B cell (primary cell): ENCODE measurements at places on chromosomes 4 and X.

GRCh38 chrX:87468941-87469340 is 48.7 kb upstream of the KLHL4 start:
- no peaks in the 10 kb centered on the region for H3K4me1 ChIP-seq
- no peak overlapping the region for H3K27ac ChIP-seq
- DNase-seq, result no peak
- no peaks in the 10 kb centered on the region for H3K27me3 ChIP-seq
- H3K36me3 ChIP-seq, result no peaks in the 10 kb centered on the region

GRCh38 chr4:147110473-147111367 is 165.1 kb upstream of the TTC29 start:
- no peak for DNase-seq
- no peak overlapping the region for H3K27ac ChIP-seq
- H3K36me3 ChIP-seq, result no peaks in the 10 kb centered on the region
- H3K4me3 ChIP-seq, result no peak overlapping the region
- no peaks in the 10 kb centered on the region for H3K4me1 ChIP-seq

- H3K4me3 ChIP-seq, result no peak overlapping the region
- no peak overlapping the region for H3K27ac ChIP-seq
- DNase-seq, result no peak
- H3K36me3 ChIP-seq, result peaks cover 19% of the 10 kb centered on the region
- H3K27me3 ChIP-seq, result no peaks in the 10 kb centered on the region
These were observed 9.0 kb downstream of the ARAP2 start for GRCh38 chr4:36235306-36235705.

DNA sequence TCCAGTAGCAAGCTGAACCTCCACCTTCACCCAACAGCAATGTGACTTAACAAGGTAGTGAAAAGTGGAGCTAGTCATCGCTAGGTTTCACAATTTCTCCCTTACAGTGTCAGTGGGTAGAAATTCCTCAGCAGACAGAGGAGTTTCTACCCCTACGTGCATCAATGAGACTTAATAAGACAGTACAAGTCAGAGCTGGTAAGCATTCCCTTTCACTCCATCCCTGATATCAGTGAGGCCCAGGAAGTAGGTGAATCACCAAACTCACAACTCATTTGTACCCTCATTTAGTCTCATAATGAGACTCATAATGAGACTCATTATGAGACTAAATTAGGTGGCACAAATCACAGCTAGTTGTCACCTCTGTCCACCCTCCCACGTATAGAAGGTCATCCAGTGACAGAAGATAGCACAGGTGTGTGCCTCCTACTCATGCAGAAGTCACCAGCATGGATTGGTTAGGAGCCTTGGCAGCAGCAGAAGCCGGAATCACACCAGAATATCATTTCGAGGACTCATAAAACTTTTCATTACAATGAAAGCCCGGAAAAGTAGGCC is 50.8 kb upstream of the NUDT10 start:
- H3K36me3 ChIP-seq, result no peaks in the 10 kb centered on the region
- DNase-seq, result no peak
- no peak overlapping the region for H3K4me3 ChIP-seq
- no peak overlapping the region for H3K27ac ChIP-seq
- no peaks in the 10 kb centered on the region for H3K4me1 ChIP-seq
- no peaks in the 10 kb centered on the region for H3K27me3 ChIP-seq

DNA sequence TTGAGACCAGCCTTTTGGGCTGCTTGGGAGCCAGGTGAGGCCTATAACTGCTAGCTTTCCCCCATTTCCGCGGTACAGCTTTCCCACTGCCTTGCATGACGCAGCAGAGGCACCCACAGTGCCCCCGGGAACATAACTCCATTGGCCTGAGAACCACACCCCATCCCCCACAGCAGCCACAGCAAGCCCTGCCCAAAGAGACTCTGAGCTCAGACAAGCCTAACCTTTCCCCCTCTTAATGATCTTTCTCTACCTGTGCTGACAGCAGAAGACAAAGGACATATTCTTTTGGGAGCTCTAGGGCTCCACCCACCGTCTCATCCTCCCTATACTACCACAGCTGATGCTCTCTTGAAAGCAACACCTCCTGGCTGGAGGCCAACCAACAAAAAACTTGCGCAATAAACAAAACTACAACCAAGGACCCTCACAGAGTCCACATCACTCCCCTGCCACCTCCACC is 114.8 kb downstream of the FANCB start:
- no peaks in the 10 kb centered on the region for H3K36me3 ChIP-seq
- no peaks in the 10 kb centered on the region for H3K27me3 ChIP-seq
- H3K4me3 ChIP-seq, result no peak overlapping the region
- H3K4me1 ChIP-seq, result no peaks in the 10 kb centered on the region

DNA sequence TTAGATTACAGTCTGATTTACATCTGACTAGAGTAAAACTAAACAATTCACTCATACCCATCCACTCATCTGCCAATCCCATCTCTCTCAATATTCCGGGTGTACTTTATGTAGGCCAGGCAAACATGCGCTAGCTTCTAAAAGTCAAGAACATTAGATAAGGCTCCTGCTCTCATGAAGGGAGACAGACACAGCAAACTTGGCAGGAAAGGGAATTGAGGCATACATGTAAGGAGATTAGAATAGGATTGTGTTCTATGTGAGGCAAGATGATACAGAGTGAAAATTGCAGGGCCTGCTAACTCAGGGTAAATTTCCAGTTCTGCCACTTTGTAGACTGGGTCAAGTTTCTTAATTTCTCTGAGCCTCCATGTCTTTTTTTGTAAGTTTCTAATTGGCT is 135.8 kb downstream of the CDS1 start:
- H3K27ac ChIP-seq, result no peak overlapping the region
- H3K4me3 ChIP-seq, result no peak overlapping the region
- no peaks in the 10 kb centered on the region for H3K27me3 ChIP-seq
- no peaks in the 10 kb centered on the region for H3K36me3 ChIP-seq
- no peaks in the 10 kb centered on the region for H3K4me1 ChIP-seq
- no peak for DNase-seq

DNA sequence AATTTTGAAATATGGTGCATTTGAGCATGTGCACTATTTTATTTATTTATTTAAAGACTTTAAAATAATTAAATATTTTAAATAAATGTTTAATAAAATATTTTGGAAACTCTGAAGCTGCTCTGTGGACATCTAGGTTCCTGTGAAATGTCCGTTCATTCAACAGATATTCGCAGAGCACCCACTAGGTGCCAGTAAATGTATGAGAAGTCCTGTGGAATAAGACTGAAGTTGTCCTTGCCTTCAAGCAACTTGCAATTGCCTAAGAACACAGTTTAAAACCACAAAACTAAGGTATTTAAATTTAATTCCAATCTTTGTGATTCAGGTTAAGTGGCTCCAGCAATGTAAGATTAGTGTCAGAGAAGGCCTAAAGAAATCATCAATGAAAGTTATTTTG is 306.7 kb downstream of the GBA3 start:
- no peak overlapping the region for H3K27ac ChIP-seq
- no peak for DNase-seq
- H3K4me1 ChIP-seq, result no peaks in the 10 kb centered on the region
- H3K27me3 ChIP-seq, result no peaks in the 10 kb centered on the region

GRCh38 chr4:80967346-80967745 is 63.2 kb upstream of the BMP3 start:
- H3K4me3 ChIP-seq, result no peak overlapping the region
- no peaks in the 10 kb centered on the region for H3K27me3 ChIP-seq
- no peak for DNase-seq
- H3K4me1 ChIP-seq, result no peaks in the 10 kb centered on the region
- no peaks in the 10 kb centered on the region for H3K36me3 ChIP-seq

- no peaks in the 10 kb centered on the region for H3K4me1 ChIP-seq
- H3K27ac ChIP-seq, result no peak overlapping the region
- DNase-seq, result no peak
- H3K4me3 ChIP-seq, result no peak overlapping the region
These were observed 202.1 kb upstream of the ANXA10 start for GRCh38 chr4:167890226-167890625.

DNA sequence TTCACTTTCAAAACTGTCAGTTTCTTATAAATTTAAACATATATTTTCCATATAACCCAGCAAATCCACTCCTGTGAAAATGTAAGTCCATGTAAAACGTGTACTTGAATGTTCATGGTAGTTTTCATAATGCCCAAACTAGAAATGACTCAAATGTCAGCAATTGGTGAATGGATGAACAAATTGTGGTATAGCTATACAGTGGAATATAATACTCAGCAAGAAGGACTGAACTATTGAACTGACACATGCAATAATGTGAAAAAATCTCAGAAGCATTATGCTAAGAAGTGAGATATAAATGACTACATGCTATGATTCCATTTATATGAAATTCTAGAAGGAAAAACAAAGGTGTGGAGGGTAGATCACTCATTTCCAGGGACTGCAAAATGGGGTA is 52.2 kb downstream of the USP53 start:
- no peak overlapping the region for H3K27ac ChIP-seq
- no peaks in the 10 kb centered on the region for H3K36me3 ChIP-seq
- DNase-seq, result no peak
- no peaks in the 10 kb centered on the region for H3K27me3 ChIP-seq

- H3K4me1 ChIP-seq, result no peaks in the 10 kb centered on the region
- H3K4me3 ChIP-seq, result no peak overlapping the region
- no peak for DNase-seq
These were observed 172.0 kb upstream of the IL15 start for GRCh38 chr4:141464366-141464765.

GRCh38 chrX:42585842-42586621 is 191.9 kb downstream of the PPP1R2C start:
- H3K4me1 ChIP-seq, result peaks cover 10% of the 10 kb centered on the region
- no peak overlapping the region for H3K27ac ChIP-seq
- DNase-seq, result no peak
- no peaks in the 10 kb centered on the region for H3K36me3 ChIP-seq

DNA sequence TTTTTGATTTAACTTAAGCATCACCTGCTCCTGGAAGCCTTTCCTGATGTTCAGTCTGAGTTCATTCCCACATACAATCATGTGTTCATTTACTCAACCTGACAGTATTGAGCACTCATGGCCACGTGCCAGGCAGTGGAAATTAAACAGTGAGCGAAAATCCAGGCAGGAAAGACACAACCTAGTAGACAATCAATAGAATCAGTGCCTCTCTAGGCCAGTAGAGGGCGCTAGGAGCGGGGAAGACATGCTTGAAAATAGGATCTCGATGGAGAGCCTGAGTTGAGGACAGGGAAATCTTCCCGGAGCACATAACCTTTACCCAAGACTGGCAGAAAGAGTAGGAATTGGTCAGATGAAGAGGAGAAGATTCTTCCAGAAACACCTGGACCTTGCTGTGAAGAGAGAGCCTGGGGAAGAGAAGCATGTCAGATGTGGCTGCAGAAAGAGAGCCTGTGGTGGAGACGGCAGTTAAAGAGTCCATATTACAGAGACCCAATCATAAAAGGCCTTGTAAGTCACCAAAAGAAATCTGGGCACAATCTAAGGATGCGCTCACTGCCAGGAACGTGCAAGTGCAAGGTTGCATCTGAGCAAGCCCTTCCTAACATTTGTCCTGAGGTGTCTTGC is 103.5 kb downstream of the LDB2 start:
- H3K27ac ChIP-seq, result no peak overlapping the region
- H3K36me3 ChIP-seq, result no peaks in the 10 kb centered on the region
- H3K4me1 ChIP-seq, result no peaks in the 10 kb centered on the region
- H3K27me3 ChIP-seq, result no peaks in the 10 kb centered on the region
- peak; percentile 3 for DNase-seq

- no peak for DNase-seq
- peaks cover 2% of the 10 kb centered on the region for H3K27me3 ChIP-seq
- H3K36me3 ChIP-seq, result no peaks in the 10 kb centered on the region
- no peak overlapping the region for H3K27ac ChIP-seq
- H3K4me3 ChIP-seq, result no peak overlapping the region
- H3K4me1 ChIP-seq, result no peaks in the 10 kb centered on the region
These were observed 14.9 kb upstream of the PORCN start for GRCh38 chrX:48493890-48494364.
